Urinary bladder (tissue), 4 donors: ENCODE measurements at places on chromosomes 16 and 17. TPM values are rescaled to one million over a fixed set of nuclear protein-coding genes. Genes with fewer than 3 reads are reported as not detected.
A peak's percentile ranks its signal among the peaks of the same experiment; 100 is the strongest.

Gene IGSF6
- total RNA-seq: 4.0 TPM

DNA sequence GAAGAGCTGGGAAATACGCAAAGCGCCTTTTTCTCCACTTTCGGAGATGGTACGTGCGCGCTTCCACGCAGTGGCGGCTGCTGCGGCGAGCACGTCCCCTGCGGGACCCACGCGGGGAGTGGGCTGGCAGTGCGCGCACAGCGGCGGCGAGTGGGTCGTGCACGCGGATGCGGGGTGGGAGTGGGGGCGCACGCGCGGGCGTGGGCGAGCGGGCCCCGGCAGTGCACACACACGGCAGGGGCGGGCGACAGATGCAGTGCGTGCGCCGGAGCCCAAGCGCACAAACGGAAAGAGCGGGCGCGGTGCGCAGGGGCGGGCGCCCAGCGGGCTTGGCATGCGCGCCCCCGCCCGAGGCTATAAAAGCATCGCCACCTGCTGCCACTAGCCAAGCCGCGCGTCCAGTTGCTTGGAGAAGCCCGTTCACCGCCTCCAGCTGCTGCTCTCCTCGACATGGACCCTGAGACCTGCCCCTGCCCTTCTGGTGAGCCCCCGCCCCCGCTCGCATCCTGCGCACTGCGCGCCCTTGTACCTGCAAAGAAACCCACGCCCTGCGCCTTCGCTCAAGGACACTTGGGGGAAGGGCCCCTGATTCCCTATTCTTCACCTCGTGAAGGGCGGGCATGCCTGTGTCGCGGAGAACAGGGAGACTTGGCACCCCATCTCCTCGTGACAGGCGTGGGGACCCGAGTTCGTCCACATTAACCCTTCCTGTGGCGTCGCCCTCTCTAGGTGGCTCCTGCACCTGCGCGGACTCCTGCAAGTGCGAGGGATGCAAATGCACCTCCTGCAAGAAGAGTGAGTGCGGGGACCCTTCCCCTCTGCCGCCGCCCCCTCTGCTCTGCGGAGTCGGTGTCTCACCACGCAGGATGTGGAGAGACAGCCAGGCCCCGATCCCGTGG lies at the start of gene MT3:
Gene MT3 (plus strand): TSS at position 388 of the 899 bp plus-strand sequence. CDS start 63 bp downstream, at position 451.
- DNase-seq: no peak

DNA sequence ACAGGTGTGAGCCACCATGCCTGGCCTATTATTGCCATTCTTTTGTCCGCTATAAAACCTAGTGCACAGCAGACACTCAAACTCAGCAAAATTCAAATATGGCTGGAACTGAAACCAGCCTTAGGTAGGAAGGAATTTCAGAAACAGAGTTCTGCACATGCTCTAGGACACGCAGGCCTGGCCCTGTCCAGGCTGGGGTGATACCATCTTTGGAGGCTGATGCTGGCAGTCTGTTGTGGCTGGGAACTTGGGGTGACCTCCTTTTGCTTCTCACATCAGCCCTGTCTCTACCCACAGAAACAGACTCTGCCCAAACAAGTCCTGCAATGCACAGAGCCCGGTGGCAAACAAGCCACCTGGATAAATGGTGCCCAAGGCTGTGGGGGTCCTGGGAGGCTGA lies 12.6 kb upstream of the KIFC3 start:
- no peak for DNase-seq

Gene USP43
- 0.74 TPM for total RNA-seq

Gene RNF222
- not detected for total RNA-seq

Gene C16orf96
- 0.11 TPM for total RNA-seq

DNA sequence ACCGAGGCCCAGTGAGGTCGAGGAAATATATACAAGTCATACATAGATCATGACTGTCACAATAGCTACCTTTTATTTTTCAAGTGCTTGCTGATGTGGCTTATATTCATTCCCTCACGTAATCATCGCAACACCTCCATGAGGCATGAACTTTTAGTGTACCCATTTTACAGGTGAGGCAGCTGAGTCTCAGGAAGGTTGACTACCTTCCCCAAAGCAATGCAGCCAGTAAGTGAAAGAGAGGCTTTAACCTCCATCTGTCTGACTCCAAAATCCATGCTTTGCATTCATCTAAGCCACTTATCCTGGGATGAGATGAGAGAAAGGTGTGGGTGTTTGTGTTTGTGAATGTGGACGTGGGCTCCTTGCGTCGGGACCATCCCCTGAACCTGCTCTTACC lies 30.8 kb downstream of the CALB2 start:
- DNase-seq: no peak

DNA sequence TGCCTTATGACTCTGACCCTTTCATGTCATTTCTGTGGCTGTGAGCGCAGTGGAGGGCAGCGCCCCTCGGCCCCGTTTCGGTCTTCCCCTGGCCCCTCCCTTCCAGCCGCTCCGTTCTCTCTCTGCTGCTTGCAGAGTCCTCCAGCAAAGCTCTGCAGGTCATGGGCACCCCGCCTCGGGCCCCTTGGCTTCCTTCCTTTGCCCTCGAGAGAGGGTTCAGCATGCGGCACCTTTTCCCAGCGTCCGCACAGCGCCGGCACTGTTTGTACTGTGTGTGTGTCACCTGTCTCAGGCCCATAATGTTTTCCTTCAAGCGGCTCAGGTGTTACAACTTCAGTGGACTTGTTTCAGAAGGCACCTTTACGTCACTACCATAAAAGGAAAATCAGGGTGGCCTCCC lies 98.5 kb downstream of the RAP1GAP2 start:
- no peak for DNase-seq

DNA sequence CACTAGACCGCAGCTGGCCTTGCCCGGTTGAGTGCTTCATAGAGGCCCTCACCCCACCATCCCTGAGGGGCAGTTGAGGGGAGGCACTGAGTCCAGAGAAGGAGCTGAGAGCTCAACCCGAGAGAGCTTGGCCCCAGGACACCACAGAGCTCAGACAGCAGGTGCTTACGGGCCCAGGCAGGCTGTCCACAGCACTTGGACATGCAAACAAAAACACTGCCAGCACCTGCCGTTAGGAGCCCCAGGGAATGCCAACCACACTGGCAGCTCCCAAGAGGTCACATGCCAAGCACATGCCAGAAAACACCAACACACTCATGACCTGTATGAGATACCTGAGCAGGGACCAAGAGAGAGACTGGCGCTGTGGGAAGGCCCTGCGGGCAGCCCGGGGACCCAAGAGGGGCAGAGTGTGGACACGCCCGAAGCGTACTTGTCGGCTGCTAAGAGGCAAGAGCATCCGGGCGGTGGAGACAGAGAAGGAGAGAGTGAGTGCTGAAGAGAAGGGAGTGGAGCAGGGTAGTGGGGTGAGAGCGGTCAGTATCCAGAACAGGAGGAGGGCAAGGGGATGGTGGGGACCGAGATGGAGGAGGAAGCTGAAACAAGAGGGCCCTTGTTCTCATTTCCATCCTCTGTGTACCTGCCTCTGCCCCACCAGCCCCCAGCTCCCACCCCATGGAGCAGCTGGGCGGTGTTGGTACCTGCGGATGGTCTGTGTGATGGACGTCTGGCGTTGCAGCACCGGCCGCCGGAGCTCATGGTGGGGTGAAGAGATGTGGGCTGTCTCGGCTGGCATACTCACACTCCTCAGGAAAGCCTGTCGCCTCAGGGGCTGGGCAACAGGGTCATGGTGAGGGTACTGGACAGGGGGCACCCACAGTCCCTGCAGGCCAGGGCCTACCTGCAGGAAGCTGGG lies 8.2 kb downstream of the RHBDF1 start:
- no peak for DNase-seq

DNA sequence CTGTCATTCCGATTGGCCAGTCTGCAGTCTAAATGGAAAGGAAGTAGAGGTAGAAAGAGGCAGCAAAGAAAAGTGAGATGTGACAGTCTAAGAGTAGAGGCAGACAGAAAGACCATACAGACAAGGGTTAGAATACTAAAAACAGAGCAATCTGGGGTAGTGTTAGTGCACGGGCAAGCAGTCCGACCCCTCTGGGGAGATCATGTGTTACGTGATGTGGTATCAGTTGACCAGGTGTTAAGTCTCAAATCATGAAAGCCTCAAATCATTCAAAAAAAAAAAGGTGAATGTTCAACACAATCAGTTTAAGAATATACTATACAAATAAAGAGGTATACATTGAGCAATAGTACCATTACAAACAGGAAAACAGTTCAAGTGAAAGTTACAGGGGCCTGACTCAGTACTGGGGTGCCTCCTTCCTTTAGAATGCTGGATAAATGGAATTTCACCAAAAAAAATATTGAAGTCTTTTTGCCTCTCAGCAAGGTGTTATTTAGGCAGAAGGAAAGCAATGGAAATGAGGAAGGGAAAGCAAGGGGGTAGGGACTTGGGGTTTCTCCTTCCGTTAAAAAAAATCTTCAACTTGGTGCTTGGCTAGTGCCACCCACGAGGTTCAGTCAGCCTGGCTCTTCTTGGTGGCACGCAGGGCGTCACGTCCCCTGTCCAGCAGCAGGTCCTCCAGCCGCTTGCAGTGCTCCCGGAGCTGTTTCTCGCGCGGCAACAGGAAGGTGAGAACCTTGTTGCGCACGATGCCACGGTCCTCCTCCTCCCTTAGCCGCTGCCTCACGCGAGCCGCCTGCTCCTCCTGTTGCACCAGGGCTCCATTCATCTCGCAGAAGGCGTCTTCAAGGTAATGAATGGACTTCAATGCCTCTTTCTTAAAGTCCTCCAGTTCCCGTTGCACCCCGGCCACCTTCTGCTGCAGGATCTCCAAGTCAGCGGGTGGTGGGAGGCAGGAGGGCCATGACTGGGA lies 616 bp downstream of the CCDC182 start:
- no peak for DNase-seq

- no peak for DNase-seq
Measured at GRCh38 chr17:78088529-78088928, 40.0 kb downstream of the TMC6 start.

Gene MT1A
- not detected for total RNA-seq

DNA sequence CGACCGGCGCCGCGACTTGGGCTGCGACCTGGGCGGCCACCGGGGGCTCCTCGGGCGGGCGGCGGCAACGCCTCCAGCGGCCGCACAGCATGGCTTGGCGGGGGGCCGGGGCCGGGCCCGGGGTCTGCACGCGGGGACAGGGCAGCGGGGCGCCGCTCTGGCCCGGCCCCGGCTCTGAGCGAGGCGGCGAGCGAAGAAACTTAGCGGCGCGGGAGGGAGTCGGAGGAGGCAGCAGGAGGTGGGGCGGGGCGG lies at the start of gene PLCD3:
Gene PLCD3 (minus strand): TSS at position 196 of the 252 bp plus-strand sequence. CDS start 105 bp downstream, at position 91.
- no peak for DNase-seq

- no peak for DNase-seq
Measured at GRCh38 chr16:16096121-16096857, 127.0 kb downstream of the ABCC6 start.

- no peak for DNase-seq
Measured at GRCh38 chr17:32824334-32824733, 52.6 kb downstream of the MYO1D start.

DNA sequence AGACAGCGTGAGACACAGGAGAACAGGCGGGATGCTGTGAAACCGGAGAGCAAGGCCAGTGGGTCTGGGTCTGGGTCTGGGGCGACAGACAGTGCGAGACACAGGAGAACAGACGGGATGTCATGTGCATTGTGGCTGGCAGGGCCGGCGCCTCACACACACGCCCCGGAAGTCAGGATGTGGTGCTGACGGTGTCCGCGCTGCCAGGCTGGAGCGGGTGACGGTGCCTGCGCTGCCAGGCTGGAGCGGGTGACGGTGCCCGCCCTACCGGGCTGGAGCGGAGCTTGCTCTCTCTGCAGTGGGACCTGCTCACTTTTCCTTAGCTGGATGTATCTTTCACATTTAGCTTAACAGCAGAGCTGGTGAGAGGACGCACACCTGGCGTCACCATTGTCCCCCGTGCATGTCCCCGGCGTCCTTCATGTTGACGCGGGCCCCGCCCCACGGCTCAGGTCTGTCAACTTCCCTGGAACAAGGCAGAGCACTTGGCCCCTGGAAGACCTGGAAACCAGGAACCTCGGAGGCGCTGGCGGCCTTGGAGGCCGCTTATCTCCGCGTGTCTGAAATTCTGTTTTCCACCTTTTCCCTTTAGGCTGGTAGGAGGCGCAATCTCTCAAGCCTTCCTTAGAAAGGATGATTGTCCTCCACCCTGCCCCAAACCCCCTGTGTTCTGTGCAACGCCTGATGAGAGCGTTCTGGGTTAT lies 43.0 kb upstream of the ZNF750 start:
- no peak for DNase-seq

Gene KRT9
- total RNA-seq: not detected

- DNase-seq: no peak
Measured at GRCh38 chr17:45222289-45222995, 757 bp downstream of the FMNL1 start.

- no peak for DNase-seq
Measured at GRCh38 chr17:76318586-76318985, 10.5 kb upstream of the QRICH2 start.

- DNase-seq: no peak
Measured at GRCh38 chr17:32971171-32971570, 20.5 kb upstream of the SPACA3 start.

GRCh38 chr17:77734371-77735080 lies 224.0 kb upstream of the TNRC6C start:
- DNase-seq: peak; percentile 76

GRCh38 chr16:3982216-3982615 lies 101.7 kb upstream of the CREBBP start:
- no peak for DNase-seq

DNA sequence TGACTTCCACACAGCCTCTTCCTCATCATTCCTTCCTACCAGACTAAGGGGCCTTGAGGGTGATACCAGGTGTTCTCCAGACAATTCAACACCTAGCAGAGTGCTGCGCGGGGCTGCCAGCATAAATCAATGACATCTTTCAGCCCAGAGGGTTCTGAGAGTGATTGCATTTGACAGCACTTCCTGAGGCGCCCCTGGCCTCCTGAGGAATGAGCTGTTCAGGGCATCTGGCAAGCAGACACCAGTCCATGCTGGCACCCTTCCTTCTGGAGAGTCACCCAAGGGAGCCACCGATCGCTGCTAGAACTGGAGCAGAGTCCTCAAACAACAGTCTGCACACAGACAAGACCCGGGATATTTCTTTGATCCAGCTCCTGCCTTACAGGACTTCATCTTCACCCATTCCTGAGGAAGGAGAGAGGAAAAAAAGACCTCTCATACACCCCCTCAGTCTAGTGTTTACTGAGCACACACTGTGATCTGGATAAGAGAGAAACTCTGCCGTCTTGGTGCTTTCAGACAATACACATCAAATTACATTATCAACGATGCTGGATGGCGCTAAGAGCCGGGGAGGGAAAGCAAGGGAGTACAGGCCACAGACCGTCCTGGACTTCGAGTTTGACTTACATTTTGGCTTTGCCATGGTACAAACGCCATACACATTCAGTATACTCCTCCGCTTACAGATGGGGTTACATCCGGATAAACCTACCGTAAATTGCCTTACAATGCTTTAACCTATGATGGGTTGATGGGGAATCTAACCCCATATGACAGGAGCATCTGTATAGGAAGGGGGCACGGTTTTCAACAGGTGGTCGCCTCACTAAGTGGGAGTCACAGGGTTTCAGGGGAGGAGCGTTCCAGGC lies 23.0 kb downstream of the NPTX1 start:
- DNase-seq: no peak

Gene KRT25
- not detected for total RNA-seq

GRCh38 chr17:30312226-30312625 lies 20.5 kb upstream of the BLMH start:
- no peak for DNase-seq

- DNase-seq: no peak
Measured at GRCh38 chr17:285751-286422, 66.7 kb downstream of the RPH3AL start.

GRCh38 chr17:76264425-76264754 lies 758 bp upstream of the UBALD2 start:
- DNase-seq: no peak
